Effector CD8-positive, alpha-beta T cell (primary cell): ENCODE measurements at places on chromosomes 2 and 18.

- no peak for DNase-seq
Observed at GRCh38 chr18:5890331-5891183, 4.8 kb downstream of the TMEM200C start.

GRCh38 chr18:24168496-24168895, 29.6 kb downstream of the CABYR start:
- DNase-seq: no peak

- DNase-seq: no peak
Observed at GRCh38 chr2:96403481-96403880, 67.9 kb downstream of the NCAPH start.

DNA sequence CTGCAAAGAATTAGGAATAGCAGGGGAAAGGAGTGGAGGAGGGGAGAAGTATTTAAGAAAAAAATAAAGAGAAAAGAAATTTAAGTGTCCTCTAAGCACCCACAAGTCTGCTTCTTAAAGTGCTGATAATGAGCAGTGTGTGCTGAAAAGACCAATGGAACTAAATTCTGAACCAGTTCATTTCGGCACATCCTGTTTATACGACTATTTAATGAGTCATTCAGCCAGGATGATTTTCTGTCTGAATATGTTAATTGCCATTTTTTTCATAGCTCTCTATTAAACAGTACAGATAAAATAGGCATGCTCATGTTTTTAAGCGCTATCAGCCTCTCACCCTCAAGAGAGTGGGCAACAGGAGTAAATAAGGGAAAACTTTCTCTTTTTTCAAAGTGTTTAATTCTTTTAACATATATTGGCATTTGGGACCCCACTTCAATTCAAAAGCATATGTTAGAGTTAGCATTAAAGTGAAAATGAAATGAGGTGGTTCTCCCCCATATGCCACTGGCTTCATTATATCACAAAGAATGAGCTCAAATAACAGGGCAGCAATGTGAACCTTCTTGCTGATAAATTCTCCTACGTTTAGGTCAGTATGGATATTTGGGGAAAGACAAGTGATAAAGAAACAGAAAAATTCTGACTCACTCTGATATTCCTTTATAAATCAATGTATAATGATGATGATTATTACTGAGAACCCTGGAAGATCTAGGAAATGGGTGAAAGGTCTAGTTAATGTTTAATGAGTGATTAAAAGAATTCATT, 87.5 kb downstream of the TCF4 start:
- no peak for DNase-seq

DNA sequence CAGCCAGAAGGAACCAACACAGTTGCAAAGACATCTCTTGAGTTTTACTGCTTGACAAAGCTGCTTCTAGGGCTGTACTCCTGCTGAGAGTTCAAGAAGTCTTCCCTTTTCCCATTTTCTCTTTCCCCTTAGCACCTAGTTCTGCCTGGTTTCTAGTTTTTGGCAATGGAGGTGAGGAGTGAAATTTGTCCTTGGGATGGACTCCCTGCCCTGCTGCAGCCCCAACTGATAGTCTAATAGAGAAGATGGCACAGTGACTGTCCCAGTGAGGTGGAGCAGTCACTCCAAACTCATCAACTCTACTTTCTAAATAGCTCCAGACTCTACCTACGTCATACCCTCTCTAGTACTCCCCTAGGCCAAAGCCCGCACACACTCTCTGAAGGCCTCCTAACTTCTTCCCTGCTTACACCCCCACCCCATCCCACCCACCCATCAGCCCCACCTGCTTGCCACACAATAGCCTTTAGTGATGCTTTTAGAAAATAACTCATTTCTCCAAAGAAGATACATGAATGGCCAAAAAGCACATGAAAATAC, 164.4 kb downstream of the DDX1 start:
- DNase-seq: no peak

DNA sequence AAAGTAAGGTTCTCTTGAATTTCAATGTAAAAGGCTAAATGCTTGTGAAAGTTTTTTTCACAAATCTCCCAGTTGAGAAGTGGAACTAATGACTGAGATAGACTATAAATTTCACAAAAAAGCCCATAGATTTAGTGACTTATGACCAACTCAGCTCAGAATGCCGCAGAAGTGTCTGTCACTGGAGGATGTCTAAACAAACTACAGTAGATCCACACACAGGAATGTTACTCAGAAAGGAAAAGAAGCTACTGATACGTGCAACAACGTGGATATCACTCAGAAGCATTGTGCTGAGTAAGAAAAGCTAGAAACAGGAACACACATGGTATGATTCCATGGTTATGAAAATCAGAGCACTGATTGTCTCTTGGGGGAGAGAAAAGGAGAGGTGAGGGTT, 151.9 kb downstream of the DOCK10 start:
- DNase-seq: no peak

DNA sequence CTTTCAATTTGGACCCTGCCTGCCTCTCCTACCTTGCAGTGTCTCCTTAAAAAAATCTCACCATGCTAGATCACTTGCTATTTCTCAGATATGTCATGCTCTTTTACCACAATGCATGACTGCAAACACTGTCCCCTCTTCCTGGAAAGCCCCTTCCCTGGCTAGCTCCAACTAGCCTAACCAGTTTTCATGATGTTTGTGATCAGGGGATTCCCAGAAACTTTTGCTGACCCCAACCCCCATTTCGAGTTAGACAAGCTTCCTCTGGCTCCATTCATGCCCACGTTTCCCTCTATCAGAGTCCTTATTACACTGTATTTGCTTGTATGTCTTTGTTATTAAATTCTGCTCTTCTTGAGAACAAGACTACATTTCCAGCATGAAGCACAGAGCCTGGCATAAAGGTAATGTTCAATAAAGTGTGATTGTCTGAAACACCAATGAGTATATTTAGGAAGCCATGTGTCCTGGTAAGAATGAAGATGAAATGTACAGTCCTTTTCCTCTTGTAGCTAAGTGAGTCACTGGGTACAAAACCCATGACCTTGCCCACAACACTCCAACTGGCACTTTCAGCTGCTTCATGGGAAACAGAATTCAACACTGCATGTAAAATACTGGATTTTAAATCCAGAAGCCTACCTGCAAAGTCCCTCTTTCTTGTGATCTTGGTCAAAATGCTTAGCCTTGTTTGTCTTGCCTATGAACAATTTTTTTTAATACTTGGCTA, 62.0 kb upstream of the ATL2 start:
- no peak for DNase-seq

DNA sequence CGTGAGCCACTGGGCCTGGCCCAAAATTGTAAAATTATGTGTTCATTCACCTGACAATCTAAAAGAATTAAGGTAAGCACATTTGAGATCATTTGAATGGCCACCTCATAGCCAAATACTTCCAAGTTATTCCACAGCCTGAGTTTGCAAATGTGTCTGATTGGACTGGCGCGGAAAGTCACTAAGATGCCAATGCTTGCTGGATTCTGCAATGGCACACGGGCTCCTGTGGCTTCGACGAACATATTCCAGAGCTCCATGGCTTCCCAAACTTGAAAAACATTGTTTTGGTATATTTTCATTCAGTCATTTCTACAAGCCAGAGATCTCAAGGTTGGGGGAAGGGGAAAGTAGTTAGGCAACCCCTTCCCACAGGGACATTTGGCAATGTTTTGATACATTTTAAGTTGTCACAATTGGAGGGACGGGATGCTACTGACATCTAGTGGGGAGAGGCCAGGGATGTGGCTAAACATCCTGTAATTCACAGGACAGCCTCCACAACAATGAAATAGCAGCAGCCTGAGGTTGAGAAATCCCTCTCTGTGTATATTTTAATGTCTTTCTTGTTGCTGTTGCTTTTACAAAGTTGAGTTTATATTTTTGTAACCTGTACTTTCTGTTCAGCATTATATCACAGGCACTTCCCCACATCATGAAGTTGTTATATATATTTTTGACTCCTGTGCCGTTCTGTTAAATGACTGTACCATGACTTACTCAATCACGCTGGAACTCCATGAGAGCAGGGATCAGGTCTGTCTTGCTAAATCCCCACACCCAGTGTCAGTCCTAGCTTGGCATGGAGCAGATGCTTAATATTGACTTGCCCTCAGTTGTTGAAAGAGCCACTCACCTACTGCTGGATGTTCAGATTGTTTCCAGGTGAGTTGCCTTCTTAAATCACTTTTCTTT, 56.9 kb downstream of the COL4A4 start:
- DNase-seq: no peak

GRCh38 chr18:36613810-36614209, 215.0 kb downstream of the TPGS2 start:
- DNase-seq: no peak

GRCh38 chr18:25086876-25087275, 265.1 kb downstream of the ZNF521 start:
- DNase-seq: no peak

GRCh38 chr18:7177116-7177744, 53.7 kb upstream of the LRRC30 start:
- DNase-seq: no peak

- no peak for DNase-seq
Observed at GRCh38 chr18:50757358-50757757, 62.5 kb downstream of the MRO start.
